Activated CD8-positive, alpha-beta memory T cell treated with anti-CD3 and anti-CD28 coated beads, Interleukin-2, amount 10 ng/mL, durations not matched to agents 7 days and 5 days (primary cell): ENCODE measurements at places on chromosomes 12 and 14. TPM values are rescaled to one million over a fixed set of nuclear protein-coding genes. Genes with fewer than 3 reads are reported as not detected.

DNA sequence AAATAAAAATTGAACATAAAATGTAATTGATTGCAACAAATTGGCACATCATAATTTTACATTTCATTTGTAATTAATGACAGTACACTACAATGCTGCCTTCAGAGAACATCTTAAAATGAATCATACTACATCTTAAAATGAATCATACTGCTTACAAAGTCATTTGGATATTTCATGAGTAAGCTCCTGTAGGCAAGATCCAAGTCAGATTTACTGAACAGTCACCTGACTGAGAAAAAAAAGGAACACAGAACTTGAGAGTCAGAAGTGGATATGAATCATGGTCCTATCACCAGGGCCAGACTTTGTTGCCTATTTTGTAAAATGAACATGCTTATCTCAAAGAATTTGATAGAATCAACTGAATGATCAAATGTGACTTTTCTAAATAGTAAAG lies 32.7 kb upstream of the FBLN5 start:
- peaks cover 45% of the 10 kb centered on the region for H3K36me3 ChIP-seq
- H3K27ac ChIP-seq: no peak overlapping the region
- DNase-seq: no peak
- no peaks in the 10 kb centered on the region for H3K27me3 ChIP-seq
- peaks cover 23% of the 10 kb centered on the region for H3K4me1 ChIP-seq

The HOMEZ gene
- total RNA-seq: 11.4 TPM

The FBXW8 gene
- total RNA-seq: 12.8 TPM

- H3K27me3 ChIP-seq: no peaks in the 10 kb centered on the region
- DNase-seq: no peak
- H3K4me1 ChIP-seq: peaks cover 66% of the 10 kb centered on the region
Measured at GRCh38 chr12:96375841-96376604, 24.2 kb downstream of the CDK17 start.

The C12orf42 gene
- 0.84 TPM for total RNA-seq

The SUSD6 gene
- total RNA-seq: 62.9 TPM

GRCh38 chr12:49345051-49345824 lies 1.4 kb upstream of the DNAJC22 start:
- H3K27me3 ChIP-seq: peaks cover 82% of the 10 kb centered on the region
- H3K36me3 ChIP-seq: no peaks in the 10 kb centered on the region
- H3K27ac ChIP-seq: no peak overlapping the region
- peaks cover 31% of the 10 kb centered on the region for H3K4me1 ChIP-seq

The GALNT6 gene
- 47.9 TPM for total RNA-seq

- H3K4me3 ChIP-seq: no peak overlapping the region
- no peaks in the 10 kb centered on the region for H3K4me1 ChIP-seq
- no peaks in the 10 kb centered on the region for H3K27me3 ChIP-seq
- no peak overlapping the region for H3K27ac ChIP-seq
- no peak for DNase-seq
Measured at GRCh38 chr12:127760996-127761395, 506.0 kb upstream of the TMEM132C start.

The CELA1 gene
- not detected for total RNA-seq

DNA sequence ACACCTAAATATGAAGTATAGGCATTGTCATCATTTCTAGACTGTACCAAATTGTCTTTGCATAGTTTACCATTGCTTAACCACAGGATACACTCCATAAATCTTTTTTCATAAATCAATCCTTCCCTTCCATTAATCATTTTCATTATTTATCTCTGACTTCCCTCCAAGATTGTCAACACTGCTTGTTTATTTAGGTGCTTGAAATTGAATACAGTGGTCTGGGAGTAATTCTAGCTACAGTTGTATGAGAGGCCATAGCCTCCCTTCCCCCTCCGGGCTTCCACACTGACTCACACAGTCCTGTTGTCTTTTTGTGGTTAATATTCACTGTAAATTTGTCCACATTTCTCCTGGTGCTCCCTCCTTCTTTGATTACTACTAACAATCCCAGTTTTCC lies 114.2 kb upstream of the ARID2 start:
- DNase-seq: no peak
- H3K27me3 ChIP-seq: peaks cover 19% of the 10 kb centered on the region
- no peak overlapping the region for H3K4me3 ChIP-seq
- H3K36me3 ChIP-seq: no peaks in the 10 kb centered on the region

GRCh38 chr14:76953311-76953945 lies 75.1 kb downstream of the IRF2BPL start:
- peaks cover 57% of the 10 kb centered on the region for H3K4me1 ChIP-seq
- peak overlapping the region; percentile 72 for H3K27ac ChIP-seq
- H3K36me3 ChIP-seq: no peaks in the 10 kb centered on the region

DNA sequence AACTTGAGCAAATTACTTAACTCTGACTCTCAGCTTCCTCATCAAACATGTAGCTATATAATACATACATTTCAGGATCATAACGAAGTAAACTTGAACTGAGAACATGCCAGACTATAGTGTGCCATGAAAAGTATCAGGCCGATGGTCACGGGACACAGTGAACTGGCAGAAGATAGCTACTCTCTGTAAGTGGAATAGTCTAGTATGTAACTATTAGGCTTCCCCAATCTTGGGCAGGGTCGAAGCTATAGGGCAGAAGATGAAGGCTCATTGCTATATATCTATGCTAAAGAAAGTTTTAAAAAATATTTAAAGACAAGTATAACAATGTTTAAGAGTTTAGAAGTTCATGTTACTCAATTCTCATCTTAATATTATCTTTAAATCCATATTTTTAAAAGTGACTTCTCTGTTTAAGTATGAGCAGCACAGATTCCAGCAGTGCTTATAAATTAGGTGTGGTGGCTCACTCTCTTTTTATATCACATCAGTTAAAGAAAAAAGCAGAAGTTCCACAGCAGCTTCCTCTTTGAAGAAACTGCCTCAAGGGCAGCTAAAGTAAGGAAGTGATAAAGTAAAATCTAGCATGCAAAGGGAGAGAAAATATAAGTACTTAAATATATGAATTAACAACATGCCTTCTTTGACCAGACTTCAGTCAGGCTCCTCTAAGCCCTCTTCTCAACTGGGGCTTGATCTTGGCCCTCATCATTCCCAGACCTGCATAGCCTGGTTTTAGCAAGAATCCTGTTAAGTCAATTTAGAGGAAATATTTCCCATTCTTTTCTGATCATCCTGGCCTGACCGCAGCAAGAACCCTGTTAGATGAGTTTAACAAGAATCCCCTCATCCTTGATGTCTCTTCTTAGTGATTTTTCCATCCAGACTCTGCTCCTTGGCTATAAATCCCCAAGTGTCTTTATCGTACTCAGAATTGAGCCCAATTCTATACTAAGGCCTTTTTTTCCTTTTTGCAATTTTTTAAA lies 8.4 kb upstream of the GLIPR1 start:
- H3K27ac ChIP-seq: no peak overlapping the region
- H3K27me3 ChIP-seq: peaks cover 6% of the 10 kb centered on the region
- H3K4me3 ChIP-seq: no peak overlapping the region
- H3K4me1 ChIP-seq: peaks cover 4% of the 10 kb centered on the region
- H3K36me3 ChIP-seq: no peaks in the 10 kb centered on the region
- DNase-seq: no peak

- H3K4me3 ChIP-seq: no peak overlapping the region
- no peaks in the 10 kb centered on the region for H3K27me3 ChIP-seq
- no peak overlapping the region for H3K27ac ChIP-seq
- no peaks in the 10 kb centered on the region for H3K36me3 ChIP-seq
- H3K4me1 ChIP-seq: no peaks in the 10 kb centered on the region
Measured at GRCh38 chr12:127650626-127651025, 616.3 kb upstream of the TMEM132C start.

The LRRIQ1 gene
- total RNA-seq: not detected

The TPH2 gene
- not detected for total RNA-seq

GRCh38 chr12:128606051-128606450 lies 217.7 kb downstream of the SLC15A4 start:
- no peak for DNase-seq
- H3K4me1 ChIP-seq: no peaks in the 10 kb centered on the region
- H3K36me3 ChIP-seq: no peaks in the 10 kb centered on the region
- H3K27ac ChIP-seq: no peak overlapping the region

The SLC25A47 gene
- not detected for total RNA-seq

The KCNC2 gene
- not detected for total RNA-seq

- H3K27ac ChIP-seq: no peak overlapping the region
- H3K27me3 ChIP-seq: no peaks in the 10 kb centered on the region
- no peaks in the 10 kb centered on the region for H3K4me1 ChIP-seq
- H3K4me3 ChIP-seq: no peak overlapping the region
- H3K36me3 ChIP-seq: no peaks in the 10 kb centered on the region
Measured at GRCh38 chr12:59357811-59358210, 238.0 kb upstream of the SLC16A7 start.

GRCh38 chr14:20436363-20436755 lies 393 bp upstream of the KLHL33 start:
- peaks cover 12% of the 10 kb centered on the region for H3K4me1 ChIP-seq
- H3K36me3 ChIP-seq: no peaks in the 10 kb centered on the region
- H3K4me3 ChIP-seq: no peak overlapping the region
- no peak for DNase-seq
- H3K27me3 ChIP-seq: no peaks in the 10 kb centered on the region

The TRIAP1 gene
- 26.8 TPM for total RNA-seq

The NEUROD4 gene
- total RNA-seq: not detected

The SLC6A13 gene
- total RNA-seq: 0.35 TPM

DNA sequence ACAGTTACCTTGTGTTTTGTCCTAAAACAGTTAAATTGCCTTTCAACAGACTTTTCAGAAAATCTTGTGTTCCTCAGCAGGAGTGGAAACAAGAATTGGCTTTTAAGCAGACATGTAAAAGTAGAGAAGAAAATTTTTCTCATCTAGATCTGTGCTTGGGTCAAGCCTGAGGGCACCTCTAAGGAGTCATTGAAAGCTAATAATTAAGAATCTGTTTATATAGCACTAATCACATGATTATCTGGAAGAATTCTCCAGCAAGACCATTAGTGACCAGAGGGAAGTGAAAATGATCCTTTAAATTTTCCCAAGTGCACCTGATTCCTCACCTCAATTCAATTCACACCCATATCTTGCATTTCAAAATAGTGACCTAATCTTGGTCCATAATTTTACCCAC lies 295.0 kb downstream of the DIO2 start:
- H3K4me3 ChIP-seq: no peak overlapping the region
- H3K27ac ChIP-seq: no peak overlapping the region
- no peaks in the 10 kb centered on the region for H3K36me3 ChIP-seq
- no peaks in the 10 kb centered on the region for H3K27me3 ChIP-seq

The TAS2R50 gene
- total RNA-seq: 0.89 TPM

The MMP14 gene
- total RNA-seq: 2.5 TPM

GRCh38 chr12:120640861-120641833 lies 721 bp downstream of the CABP1 start:
- peak overlapping the region; percentile 45 for H3K4me3 ChIP-seq
- no peaks in the 10 kb centered on the region for H3K36me3 ChIP-seq
- peaks cover 6% of the 10 kb centered on the region for H3K4me1 ChIP-seq
- peaks cover 52% of the 10 kb centered on the region for H3K27me3 ChIP-seq
- peak; percentile 76 for DNase-seq

The ADAMTS20 gene
- not detected for total RNA-seq

DNA sequence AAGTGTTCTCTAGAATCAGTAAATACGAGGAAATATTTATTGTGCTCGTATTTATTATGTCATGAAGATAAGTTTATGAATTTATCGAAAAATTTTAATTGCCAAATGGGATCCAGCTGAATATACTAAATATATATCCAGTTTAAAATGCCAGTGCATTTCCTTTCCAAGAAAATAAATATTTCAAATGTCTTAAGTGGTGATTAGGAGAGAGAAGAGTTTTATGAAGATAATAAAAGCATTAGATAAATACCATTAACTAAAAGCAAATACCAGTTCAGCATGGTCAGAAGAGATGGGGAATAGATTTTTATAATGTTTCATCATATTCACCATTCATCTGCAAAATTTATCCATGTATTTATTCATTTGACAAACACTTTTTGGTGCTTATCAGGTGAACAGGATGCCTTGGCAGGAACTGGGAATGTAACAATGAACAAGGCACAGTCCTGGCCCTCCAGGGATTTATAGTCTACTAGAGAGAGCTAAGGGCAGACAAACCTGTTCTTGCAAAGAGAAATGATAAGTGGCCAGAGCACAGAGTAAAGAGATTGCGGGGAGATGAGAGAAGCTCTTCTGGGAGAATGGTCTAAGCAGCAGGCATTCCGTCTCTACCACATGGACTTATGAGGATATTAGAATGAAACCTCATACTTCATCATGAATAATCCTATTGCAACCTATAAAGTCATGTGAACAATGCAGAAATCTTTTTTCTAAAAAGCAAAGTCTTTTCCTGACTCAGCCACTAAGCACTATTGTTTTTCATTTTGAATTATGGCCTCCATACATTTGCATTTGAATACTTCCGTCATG lies 143.7 kb upstream of the ABCD2 start:
- H3K4me3 ChIP-seq: no peak overlapping the region
- H3K27me3 ChIP-seq: no peaks in the 10 kb centered on the region
- DNase-seq: no peak
- no peaks in the 10 kb centered on the region for H3K36me3 ChIP-seq

DNA sequence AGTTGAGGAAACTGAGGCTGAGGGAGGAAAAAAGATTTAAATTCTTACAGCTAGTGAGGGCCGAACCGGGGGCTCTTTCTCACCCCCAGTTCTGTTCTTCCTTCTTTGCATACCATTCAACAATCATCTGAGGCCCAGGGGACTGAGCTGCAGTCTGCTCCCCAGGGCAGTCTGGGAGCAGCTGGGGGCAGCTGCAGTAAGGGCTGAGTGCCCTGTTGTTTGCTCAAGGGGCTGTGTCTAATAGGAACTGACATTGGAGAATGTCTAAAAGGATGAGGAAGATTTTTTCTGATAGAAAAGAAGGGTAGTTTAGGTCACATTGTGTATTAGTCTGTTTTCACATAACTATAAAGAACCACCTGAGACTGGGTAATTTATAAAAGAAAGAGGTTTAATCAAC lies 42.2 kb downstream of the SLC17A8 start:
- no peak overlapping the region for H3K27ac ChIP-seq
- H3K36me3 ChIP-seq: no peaks in the 10 kb centered on the region
- H3K4me1 ChIP-seq: no peaks in the 10 kb centered on the region
- no peak overlapping the region for H3K4me3 ChIP-seq
- no peak for DNase-seq

GRCh38 chr12:30501718-30502117 lies 194.0 kb downstream of the IPO8 start:
- H3K36me3 ChIP-seq: no peaks in the 10 kb centered on the region
- no peaks in the 10 kb centered on the region for H3K4me1 ChIP-seq
- peaks cover 10% of the 10 kb centered on the region for H3K27me3 ChIP-seq
- no peak for DNase-seq
- no peak overlapping the region for H3K27ac ChIP-seq

The BDKRB2 gene
- not detected for total RNA-seq

The KRT79 gene
- 0.23 TPM for total RNA-seq

The ANG gene
- 1.5 TPM for total RNA-seq

The SIX6 gene
- not detected for total RNA-seq

DNA sequence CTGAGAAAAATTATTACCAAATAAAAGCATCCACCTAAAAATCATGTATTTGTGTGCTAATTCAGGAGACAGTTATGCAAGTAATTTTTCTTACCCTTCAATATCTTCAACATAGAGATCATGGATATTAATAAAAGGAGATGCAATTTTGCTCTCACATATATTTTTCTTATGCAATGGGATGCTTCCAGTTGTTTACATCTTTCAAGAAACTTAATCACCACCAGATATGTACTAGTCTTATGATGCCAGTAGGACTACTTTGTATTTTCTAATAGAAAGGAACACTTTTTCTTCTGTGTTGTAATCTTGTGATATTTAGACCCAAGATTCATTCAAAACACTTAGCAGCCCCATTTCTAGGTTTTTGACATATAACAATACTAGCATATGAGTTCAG lies 107.6 kb downstream of the NAV3 start:
- no peak overlapping the region for H3K4me3 ChIP-seq
- H3K27me3 ChIP-seq: no peaks in the 10 kb centered on the region
- H3K36me3 ChIP-seq: no peaks in the 10 kb centered on the region
- no peak overlapping the region for H3K27ac ChIP-seq
- H3K4me1 ChIP-seq: no peaks in the 10 kb centered on the region
